ENCODE measurements at places on chromosomes 12 and 14.

DNA sequence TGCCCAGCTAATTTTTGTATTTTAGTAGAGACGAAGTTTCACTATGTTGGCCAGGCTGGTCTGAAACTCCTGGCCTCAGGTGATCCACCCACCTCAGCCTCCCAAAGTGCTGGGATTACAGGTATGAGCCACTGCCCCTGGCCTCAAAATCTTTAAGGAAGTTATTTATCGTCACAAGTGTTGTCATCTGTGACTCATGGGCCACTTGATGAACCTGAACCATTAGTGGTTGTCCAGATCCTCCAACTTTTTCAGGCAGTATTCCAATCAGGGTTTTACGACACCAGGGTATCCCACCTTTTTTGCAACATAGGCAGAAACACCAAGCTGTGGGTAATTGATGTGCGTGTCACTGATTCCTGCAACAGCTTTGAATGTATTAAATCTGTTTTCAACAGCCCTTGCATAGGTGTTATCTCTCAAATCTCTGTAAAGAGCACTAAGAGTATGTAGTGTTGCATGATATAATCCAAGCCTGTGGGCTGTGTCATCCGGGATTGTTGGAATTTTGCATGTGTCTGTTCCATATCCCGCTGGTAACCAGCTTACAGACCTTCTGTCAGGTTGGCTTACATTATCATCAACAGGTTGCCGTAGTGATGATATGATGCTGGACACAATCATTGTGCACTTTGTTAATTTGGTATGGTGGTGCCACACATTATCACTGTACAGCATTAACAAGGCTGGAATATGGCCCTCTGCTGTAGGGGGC lies 79.3 kb upstream of the SCN8A start:
- DNase-seq = no peak

GRCh38 chr12:24185782-24186181 lies 236.3 kb upstream of the SOX5 start:
- DNase-seq = no peak

- DNase-seq = no peak
Measured at GRCh38 chr12:58419905-58420304, 478.5 kb downstream of the ATP23 start.

DNA sequence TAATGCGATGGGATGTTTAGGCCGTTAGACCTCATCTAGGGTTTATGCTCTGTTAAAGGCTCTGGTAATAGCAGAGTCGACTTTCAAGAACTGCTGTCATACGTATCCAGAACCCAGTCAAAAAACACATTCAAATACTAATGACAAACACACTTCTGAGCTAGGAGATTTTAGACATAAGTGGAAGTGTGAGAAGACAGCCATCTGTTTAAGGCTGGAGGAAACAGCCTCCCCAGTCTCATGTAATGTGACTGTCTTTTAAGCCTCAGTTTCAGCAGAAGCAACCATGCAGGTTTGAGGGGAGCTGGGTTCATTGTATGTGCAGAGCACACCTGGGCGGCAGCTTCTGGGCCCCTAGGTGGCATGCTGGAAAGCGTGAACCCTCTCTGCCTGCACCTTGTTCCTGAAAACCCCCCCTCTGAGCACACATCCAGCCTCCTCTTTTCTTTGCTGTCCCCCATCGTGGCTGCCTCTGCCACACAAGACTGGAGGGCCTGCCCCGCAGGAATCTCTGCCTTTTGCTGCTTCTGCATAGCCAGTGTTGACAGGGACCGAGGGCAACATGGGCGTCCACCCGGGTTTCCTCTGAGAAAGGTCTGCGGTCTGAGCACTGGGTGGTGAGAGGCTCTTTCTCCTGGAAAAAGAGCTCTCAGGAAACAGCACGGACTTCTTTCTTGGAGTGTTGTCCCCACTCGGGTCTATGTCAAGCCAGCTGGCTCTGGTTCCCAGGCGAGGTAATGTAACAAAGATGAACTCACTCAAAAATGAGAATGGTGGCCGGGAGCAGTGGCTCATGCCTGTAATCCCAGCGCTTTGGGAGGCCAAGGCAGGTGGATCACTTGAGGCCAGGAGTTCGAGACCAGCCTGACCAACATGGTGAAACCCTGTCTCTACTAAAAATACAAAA lies 11.6 kb downstream of the WNT5B start:
- no peak for DNase-seq

- DNase-seq = no peak
Measured at GRCh38 chr12:59763835-59764234, 168.0 kb downstream of the SLC16A7 start.

DNA sequence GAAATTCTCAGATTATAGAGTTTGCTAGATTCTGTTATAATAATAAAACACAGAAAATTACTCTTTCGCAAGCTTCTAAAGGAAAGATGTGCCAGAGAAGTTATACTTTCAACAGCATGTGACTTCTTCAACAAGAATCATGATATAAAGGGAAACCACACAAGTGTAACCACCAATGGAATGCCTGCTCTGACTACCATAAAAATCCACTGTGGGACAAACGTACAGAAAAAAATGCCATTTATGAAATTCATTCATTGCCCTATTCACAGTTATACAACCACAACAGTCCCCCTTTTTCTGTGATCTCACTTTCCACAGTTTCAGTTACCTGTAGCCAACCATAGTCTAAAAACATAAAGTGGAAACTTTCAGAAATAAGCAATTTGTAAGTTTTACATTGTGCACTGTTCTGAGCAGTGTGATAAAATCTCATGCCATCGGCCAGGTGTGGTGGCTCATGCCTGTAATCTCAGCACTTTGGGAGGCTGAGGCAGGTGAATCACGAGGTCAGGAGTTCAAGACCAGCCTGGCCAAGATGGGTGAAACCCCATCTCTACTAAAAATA lies 3.2 kb downstream of the CATSPERB start:
- DNase-seq = no peak

GRCh38 chr14:31894351-31894750 lies 182.8 kb upstream of the ARHGAP5 start:
- no peak for DNase-seq

- peak; percentile 63 for DNase-seq
Measured at GRCh38 chr12:47095446-47096236, 15.9 kb upstream of the AMIGO2 start.

DNA sequence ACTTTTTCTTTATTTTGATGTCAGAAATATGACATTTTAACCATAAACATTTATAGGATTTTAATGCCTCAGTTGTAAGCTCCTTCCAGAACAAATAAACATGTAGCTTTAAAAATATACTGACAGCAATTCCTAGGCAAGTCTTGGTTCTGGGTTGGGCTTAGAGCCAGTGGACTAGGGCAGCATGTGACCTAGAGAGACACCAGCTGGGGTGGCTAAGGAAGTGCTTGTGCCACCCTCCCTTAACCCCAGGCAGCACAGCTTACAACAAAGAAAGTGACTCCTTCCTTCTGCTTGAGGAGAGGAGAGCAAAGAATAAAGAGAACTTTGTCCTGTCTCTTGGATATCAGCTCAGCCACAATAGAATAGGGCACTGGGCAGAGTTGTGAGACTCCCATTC lies 61.6 kb upstream of the KTN1 start:
- DNase-seq = no peak

DNA sequence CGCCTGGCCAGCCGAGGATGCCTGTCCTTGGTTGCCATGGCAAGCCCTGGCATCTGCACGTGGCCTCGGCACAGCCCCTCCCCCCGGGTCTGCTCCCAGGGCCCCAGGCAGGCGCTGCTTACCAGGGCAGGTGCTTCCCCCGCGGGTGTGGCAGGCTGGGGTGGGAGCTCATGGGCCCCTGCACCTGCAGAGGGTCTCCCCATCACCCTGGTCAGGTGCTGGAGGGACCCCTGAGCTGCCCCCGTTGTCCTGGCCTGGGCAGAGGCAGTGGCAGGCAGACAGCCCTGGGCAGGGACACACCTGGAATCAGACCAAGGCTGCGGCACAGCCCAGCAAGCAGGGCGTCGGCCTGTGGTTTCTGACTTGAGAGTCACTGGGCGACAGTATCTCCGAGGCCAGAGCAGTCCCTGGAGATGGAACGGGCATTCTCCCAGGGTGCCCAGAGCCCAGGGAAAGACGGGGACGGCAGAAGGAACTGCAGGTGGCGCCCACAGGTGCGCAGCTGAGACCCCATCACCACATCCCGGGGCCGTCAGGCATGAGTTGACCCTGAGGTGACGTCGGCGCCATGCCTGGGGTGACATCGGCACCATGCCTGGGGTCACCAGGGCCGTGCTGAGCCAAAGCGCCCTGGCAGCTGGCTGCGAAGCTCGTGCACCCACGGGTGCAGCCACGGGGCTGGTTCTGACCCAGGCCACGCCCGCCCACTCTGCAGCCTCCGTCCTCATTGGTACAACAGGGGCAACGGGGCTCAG lies 56.1 kb upstream of the FBRSL1 start:
- DNase-seq = no peak

- no peak for DNase-seq
Measured at GRCh38 chr12:25319233-25319984, 68.7 kb upstream of the KRAS start.

- no peak for DNase-seq
Measured at GRCh38 chr12:58131986-58132755, 190.8 kb downstream of the ATP23 start.

- DNase-seq = no peak
Measured at GRCh38 chr12:53227836-53228235, 4.2 kb downstream of the RARG start.

GRCh38 chr14:50233166-50233950 lies 2.0 kb upstream of the SOS2 start:
- no peak for DNase-seq

- DNase-seq = peak; percentile 50
Measured at GRCh38 chr12:3122841-3123678, 45.9 kb downstream of the TSPAN9 start.

- peak; percentile 65 for DNase-seq
Measured at GRCh38 chr12:75823475-75823874, 208.1 kb downstream of the PHLDA1 start.

DNA sequence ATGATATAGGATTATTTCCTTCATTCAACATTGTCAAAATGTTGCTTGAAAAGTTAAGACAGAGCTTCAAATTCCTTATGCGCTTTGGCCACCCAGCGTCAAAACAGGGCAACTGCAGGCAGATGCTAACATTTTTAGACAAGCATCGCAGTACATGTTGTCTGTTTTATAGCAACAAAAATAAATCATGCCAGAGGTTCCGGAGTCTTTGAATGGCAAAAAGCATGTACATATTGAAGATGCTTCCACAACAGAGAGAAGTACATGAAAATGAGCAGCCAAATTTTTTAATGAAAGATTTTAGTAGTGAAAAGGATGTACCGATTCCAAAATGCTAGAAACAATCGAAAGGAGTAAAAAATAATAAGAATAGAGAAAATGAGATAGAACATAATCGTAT lies 49.8 kb upstream of the USP15 start:
- peak; percentile 24 for DNase-seq

DNA sequence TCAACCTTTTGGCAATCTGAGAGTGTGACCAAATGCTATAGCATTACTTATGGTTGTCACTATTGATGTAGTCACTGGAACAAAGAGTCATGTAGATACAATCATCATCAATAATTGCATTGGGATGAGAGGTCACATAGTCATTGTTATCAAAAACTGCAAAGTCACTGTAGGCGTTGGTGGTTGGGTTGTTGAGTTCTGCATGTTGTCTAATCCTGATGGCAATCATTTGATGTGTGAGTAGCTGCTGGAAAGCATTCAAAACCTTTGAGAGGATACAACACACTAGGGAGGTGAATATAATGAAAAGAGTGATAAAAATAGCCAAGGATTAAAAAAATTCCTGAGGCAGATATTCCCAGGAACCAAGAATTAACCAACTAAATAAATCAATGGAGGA lies 214.7 kb upstream of the SYT10 start:
- no peak for DNase-seq

- peak; percentile 2 for DNase-seq
Measured at GRCh38 chr14:22303589-22304195, 285.3 kb downstream of the DAD1 start.

- no peak for DNase-seq
Measured at GRCh38 chr14:32394038-32394437, 64.9 kb downstream of the AKAP6 start.

DNA sequence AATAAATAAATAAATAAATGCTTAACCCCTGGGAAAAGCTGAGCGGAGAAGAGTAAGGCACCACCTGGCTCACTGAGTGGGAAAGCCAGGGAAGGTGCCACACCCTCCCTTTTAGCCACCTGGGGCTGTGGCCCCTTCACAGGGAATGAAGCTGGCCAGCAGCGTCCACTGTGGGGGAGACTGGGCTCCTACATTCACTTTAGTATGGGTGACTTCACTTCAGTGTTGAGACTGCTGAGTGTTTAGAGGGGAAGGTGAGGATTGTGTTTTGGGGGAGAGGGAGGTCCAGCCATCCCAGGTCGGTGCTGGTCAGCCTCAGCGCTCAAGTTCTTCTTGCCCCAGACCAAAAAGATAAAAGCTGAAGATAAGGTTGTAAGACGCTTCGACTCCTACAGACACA lies 1.6 kb downstream of the NAB2 start:
- DNase-seq = no peak

- DNase-seq = peak; percentile 62
Measured at GRCh38 chr14:96268431-96269358, 12.7 kb downstream of the BDKRB1 start.

DNA sequence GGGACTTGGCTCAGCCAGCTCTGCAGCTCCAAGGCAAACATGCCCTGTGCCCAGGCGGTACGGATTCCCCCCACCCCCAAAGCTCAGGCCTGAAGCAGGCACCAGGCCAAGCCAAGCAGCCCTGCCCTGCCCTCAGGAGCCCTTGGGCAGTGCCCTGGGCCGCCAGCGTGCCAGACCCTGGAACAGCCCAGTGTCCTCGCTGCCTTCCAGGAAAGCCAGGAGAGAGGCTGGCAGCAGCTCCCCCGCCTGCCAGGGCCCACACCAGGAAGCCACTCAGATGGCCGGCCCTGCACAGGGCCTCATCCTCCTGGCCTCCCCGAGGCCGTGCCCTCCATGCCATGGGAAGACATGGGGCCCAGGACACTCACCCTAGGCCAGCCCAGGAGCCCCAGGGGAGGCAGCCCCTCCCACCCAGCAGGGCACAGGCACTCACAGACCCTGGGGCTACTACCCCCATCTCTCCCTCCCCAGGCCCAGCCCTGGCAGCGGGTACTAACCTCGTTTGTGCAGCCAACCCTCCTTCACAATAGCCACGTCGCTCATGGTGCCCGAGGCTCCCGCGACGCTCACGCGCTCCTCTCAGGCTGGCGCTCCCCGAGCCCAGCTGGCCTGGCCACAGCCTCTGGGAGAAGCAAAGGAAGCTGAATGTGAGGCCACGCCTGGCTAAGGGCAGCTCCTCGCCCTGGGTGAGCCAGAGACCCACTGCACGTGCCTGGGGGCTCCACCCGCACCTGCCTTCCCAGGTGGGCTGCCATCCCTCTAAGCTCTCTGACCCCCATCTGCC lies 3.3 kb downstream of the AKT1 start:
- DNase-seq = no peak

GRCh38 chr14:33206981-33207380 lies 268.3 kb downstream of the NPAS3 start:
- DNase-seq = no peak

GRCh38 chr12:111251787-111252186 lies 117.1 kb downstream of the PHETA1 start:
- DNase-seq = no peak

GRCh38 chr12:69397978-69398377 lies 38.4 kb downstream of the YEATS4 start:
- DNase-seq = no peak

- DNase-seq = peak; percentile 83
Measured at GRCh38 chr14:23829736-23830471, 123.7 kb upstream of the DHRS4 start.
